ENCODE measurements at places on chromosomes 6 and 20.

DNA sequence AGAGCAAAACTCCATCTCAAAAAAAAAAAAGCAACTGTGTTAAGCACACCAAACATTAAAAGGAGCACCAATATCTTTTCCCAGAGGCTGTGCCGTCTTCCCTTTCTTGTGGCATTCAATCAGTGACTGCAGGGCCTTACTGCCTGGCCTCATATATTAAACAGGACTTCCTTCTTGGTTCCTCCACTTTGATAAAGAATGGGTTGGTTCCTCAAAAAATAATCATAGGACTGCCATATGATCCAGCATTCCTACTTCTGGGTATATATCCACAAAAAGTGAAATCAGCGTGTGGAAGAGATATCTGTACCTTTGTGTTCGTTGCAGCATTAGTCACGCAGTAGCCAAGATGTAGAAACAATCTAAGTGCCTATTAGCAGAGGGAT, 40.3 kb upstream of the GFOD1 start:
- no peak for DNase-seq

DNA sequence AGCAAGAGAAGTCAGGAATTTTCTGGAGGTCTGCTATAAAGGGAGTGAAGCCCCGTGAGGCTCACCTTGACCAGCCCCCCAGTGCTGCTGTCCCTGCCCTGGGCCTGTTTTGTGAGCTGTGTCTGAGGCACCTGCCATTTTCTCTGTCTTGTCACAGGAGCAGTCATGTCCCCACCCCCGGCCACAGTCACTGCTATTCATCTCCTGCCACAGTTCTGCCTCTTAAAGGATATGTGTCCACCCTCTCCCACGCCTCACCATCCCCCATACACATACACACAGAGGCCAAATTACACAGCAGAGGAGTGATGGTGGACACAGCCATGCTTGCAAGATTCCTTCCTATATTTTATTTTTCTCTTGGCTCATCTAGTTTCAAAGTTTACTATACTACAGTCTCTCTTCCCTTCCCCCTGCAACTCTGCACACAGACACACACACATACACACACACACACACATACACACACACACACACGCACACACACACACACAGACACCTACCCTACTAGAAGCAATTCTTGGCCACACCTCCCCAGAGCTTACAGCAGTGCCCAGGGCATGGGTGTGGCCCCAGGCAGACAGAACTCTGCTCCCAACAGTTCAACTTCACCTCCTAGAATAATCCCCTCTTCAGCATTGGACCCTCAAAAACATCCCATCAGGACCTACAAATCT, 68.7 kb upstream of the TAB2 start:
- DNase-seq = no peak

GRCh38 chr20:24501764-24502556, 32.5 kb downstream of the SYNDIG1 start:
- DNase-seq = no peak

DNA sequence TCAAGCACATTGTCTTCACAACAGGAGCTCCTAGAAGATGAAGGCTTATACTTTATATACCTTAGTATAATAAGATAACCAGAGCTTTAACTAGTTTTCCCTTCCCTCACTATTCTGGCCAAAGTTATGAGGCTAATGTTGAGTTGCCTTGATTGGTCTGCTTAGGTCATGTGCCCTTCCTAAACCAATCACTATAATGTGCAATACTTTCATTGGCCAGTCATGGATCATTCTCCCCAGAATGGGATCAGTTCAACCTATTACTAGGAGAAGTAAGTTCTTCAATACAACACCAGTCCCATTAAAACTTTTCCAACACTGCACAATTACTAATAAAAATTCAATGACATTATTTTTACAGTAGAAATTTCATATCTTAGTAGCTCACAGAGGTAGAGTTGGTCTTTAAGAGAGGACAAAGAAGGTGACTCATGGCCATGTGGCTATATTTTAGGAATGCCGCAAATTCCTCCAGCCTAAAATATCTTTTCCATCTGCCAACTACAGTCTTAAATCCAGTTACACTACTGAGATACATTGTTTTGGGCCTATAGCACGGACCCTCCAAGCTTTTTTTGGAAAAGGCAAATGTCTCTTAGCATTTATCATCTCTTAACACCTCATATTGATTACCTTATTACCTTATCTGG, 12.5 kb upstream of the POU3F2 start:
- no peak for DNase-seq

DNA sequence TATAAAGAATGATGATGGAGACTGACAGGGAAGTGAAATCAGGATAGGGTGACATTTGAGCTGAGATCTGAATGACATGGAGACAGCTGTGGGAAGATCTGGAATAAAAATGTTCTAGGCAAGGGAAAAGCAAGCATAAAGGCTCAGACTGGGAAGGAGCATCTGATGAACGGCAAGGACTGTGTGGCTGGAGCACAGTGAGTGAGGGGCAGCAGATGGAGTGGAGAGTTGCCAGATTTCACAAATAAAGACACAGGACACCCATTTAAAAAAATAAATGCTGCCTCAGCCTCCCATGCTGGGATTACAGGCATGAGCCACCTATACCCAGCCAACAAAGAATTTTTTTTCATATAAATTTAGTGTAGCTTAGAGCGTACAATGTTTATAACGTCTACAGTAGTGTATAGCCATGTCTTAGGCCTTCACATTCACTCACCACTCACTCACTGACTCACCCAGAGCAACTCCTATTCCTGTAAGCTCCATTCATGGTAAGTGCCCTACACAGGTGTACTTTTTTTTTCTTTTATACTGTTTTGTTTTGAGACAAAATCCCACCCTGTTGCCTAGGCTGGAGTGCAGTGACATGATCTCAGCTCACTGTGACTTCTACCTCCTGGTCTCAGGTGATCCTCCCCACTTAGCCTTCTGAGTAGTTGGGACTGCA, 2.4 kb upstream of the ZBTB24 start:
- no peak for DNase-seq

DNA sequence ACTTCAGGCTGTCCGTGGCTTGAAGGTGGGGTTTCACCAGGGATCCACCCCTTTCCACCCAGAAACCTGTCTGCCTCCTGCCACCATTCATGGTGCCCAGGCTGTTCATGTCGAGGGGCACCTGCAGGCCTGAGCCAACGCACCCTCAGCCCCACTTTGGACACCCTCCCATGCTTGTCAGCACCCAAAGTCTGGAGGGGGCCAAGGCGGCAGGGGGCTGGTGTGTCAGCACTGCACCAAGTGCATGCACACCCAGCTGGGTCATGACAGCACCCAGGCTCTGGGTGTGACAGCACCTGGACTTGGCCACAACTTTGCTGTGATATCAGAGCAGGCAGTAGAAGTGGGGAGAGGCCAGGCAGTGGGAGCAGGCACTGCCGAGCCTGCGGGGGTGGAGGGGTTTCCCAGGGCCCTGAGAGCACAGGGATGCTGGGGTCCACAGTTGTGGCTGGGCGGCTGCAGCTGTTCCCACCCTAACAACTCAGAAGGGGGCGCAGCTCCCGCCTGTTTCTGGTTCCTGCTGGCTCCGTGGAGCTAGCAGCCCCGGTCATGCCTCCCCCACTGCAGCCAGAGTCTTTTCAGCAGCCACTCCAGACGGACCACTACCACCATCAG, 33.3 kb upstream of the GRM4 start:
- DNase-seq = no peak

GRCh38 chr6:158087224-158087867, 80.7 kb downstream of the SERAC1 start:
- no peak for DNase-seq

DNA sequence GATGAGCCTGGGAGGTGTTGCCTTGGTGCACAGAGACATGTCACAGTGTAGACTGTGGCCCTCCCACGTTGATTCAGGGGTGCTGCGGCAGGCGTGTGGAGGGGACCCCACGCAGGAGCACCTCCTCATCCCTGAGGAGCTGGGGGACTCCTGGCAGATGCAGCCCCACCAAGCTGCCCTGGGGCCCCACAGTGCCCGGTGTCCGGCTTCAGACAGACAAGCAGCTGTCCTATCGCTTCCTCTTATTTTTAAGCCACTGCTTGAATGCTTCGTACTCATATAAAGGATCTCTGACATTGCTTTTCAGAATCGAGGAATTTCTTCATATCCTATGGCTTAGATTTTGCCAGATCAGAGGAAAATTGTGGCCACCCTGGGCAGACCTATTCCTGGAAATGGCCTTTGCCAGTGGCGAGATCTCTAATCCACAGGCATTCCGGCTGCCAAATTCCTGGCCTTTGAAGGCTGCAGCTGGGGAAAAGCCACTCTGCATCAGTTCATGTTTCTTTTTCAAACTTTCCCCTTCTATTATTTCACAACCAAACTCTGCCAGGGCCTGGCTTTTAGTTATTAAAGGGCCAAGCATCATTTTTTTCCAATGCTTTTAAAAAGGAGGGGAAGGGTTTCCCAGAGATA, 337.0 kb downstream of the THBS2 start:
- DNase-seq = no peak

DNA sequence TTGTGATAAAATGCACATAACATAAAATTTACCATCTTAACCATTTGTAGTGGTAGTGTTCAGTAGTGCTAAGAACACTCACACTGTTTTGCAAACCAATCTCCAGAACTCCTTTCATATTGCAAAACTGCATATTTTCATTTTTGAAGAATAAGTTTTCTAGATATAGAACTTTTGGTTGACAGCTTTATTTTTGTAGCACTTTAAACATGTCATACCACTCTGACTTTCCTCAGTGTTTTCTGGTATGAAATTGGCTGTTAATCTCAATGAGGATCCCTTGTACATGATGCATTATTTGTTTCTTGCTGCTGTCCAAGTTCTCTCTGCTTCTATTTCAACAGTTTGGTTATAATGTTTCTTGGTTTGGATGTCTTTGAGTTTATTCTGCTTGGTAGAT, 45.1 kb upstream of the MICB start:
- DNase-seq = no peak

DNA sequence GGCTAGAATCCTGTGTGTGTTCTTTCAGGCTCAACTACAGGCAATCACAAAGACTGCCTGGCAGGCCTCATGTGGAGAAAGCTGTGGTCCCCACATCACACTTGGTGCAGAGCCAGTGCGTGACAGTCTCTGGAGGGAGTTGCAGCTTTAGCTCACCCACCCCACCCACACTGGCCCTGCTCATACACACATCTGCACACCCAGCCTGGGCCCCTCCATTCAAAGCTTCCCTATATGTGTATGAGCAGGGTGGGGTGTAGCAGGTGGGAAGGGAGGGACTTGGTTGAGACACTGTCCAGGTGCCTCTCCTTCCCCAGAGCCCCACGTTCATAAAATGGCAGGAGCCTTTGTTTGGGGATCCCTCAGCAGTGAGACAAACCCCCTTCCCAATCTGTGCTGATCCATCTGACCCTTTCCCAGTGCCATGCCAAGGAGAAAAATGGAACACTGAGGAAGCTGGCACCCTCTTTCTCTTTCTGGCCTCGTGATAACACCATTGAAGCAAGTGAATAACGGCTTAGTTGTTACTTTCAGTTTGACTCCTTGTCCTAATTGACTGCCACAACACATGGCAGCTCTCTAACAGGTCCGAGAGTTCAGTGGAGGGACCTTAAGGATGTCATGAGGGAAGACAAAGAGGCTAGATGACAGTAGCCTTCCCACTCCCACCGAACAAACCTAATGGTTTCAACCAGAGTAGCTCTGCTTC, 53.8 kb upstream of the NRSN1 start:
- DNase-seq = no peak

GRCh38 chr6:41269716-41270115, 16.8 kb downstream of the TREM1 start:
- DNase-seq = no peak

DNA sequence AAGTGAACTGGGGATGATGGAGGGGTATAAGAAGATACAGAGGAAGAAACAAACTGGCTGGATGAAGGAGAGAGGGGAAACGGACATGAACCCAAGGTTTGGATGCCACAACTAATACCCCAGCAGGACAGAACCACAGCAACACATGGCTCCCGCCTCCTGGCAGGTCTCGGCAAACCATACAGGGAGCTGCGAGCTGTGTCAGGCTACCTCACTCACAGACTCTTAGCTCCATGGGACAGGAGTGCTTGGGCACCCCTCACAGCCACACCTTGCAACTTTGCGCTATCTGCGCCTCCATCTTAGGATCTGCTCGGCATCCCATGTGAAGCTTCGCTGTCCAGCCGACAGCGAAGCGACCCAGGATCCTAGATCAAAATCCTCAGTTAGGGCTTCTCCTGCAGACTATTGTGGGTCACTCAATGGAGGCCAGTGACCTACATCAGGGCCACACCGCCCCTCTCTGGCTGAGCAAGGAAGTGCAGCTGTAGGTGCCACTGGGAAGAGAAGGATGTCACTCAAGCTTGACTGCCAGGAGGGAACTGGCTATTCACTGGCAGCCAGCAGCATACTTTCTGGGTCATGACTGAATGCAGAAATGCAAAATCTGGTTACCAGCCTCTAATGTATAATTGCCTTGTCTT, 174.4 kb upstream of the RIN2 start:
- DNase-seq = no peak

DNA sequence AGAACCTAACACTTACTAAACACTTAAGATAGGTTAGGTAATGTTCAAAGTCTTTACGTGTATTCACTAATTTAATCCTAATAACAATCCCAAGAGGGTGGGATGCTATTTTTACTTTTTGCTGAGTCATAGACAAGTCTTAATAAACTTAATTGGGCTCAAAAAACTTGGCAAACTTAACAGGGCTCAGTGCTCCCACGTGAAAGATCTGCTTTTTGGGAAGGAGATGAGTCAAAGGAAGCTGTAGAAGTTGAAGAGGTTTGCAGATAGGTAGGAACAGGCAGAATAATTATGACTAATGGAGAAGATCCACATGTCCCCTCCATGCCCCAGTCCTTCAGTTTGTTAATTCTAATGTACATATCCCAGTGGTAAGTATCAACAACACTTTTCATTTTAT, 44.5 kb upstream of the STMND1 start:
- DNase-seq = no peak

GRCh38 chr6:80144753-80145315, 38.4 kb downstream of the BCKDHB start:
- DNase-seq = no peak

GRCh38 chr6:157859775-157860504, 36.9 kb downstream of the SNX9 start:
- DNase-seq = no peak

GRCh38 chr6:49522710-49523593, 23.2 kb downstream of the GLYATL3 start:
- DNase-seq = no peak

DNA sequence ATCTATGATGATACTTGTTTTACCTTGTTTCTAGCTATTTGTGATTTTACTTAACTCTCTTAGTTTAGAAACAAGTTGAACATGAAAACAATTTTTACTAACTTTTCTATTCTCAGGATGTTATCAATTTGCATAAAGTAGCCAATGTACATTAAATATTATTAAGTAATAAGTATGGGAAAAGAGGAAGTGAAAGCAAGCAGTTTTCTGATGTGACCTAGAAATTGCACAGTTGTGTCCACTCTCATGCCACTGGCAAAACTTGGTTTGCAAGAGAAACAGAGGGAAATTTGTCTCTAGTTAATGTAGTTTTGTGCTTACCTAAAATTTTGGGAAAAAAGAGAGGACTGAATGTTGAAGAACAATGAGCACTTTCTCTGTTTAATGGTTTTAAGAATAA, 19.2 kb upstream of the TSPYL1 start:
- DNase-seq = no peak

- no peak for DNase-seq
Observed at GRCh38 chr6:64330694-64331307, 695.2 kb downstream of the PHF3 start.

GRCh38 chr6:4964675-4965561, 38.9 kb downstream of the RPP40 start:
- no peak for DNase-seq
